ENCODE measurements at places on chromosomes 7 and 10.

DNA sequence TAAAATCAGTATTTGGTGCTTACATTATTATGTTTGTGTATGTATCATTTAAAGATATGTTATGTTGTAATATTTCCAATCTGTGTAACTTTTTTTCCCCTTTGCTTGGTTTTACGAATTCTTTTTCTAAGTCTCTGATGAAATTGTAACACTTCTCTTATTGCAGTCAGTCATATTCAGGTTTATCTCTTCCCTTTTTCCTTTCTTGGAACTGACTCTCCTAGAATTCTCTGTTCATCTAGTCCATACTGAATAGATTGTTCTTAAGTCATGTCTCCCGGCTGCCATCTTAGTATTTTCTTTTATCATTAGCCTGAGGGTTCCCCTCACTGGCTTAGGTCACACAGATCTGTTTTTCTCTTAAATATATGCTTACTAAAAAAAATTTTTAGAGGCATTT is 44.6 kb downstream of the PHTF2 start:
- DNase-seq: no peak

DNA sequence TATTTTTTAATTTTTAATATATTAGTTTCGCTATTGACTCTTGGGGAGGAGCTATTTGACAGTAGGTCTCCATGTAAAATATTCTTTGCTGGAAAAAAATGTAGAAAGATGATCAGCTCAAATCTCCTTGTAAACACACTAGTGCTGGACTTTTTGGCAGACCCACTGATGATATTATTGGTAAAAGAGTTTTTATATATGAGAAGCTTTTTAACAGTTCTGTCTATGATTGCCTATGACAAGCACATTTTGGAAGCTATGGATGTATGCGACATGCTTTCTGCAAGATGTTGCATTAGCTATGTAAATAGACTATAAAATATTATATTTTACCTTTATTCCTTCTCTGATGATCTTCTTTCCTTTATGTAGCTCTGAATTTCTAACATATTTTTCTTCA is 928.5 kb downstream of the DNAJB9 start:
- no peak for DNase-seq

DNA sequence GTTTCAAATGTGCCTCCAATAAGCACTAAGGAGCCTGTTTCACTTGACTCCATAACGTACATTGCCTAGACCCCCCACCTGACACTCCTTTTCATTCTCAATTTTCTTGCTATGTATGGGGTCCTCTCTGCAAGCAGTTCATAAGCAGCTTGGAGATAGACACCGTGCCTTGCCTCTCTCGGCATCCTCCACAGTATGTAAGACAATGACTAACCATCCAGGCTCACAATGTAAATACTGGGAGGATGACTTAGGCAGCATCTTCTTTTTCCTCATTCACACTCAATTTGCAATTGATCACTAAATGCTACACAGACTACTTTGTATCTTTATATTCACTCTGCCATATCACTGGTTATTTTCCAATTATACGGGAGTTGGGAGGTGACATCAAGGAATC is 22.8 kb upstream of the CABCOCO1 start:
- no peak for DNase-seq

GRCh38 chr10:132986076-132986475 is 43.7 kb upstream of the CFAP46 start:
- no peak for DNase-seq

GRCh38 chr7:131556909-131557651 is 652 bp upstream of the PODXL start:
- no peak for DNase-seq

DNA sequence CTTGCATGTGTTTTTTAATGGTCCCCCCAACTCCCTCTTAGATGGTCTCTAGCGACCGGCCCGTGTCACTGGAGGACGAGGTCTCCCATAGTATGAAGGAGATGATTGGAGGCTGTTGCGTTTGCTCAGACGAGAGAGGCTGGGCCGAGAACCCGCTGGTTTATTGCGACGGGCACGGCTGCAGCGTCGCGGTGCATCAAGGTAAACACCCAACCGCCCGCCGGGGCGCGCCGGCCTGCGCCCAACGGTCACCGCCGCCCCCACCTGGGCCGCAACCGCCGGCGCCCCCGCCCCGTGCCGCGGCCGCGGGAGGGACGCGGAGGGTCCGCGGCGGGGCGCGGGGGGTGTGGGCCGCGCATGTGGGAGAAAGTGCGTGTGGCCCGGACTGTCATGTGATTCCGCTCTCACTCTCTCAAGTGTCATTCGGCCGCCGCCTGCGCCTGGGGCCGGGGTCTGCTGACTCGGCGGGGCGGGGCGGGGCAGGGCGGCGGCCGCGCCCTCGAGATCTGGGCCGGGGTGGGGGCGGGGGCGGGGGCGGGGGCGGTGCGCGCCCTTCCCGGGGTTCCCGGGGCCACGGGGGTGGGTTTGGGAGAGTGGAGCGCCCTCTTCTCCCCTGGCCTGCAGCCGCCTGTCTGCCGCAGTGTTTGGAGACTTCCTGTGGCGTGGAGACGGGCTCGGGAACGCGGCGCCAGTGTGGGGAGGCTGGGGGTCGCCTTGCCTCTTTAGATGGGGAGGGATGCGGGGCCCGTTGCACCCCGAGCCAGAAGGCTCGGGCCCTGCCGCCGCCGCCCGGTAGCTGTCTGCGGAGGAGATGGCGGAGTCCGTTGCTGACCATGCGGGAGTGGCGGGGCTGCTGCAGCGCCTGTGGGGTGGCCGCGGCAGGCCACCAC is 817 bp downstream of the MLLT10 start:
- DNase-seq: no peak

DNA sequence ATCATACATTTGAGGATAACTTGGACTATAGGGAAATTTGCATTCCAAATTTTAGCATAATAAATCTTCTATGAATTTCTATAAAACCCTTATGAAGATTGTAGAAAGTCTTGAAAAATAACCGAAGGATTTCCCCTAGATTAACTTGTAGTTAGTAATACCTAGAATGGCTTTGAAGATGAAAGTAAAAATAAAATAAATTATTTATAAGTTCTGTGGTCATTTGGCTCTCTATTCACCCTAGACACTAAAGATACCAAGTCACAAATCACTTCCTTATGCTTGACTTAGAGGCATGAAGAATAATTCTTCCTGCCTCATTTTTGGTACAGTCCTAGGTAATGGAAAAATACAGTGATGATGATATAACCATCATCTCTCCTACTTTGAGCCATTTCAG is 79.3 kb downstream of the CSTF2T start:
- no peak for DNase-seq

GRCh38 chr7:35253460-35253709 is 515 bp downstream of the TBX20 start:
- DNase-seq: no peak
